ENCODE measurements at places on chromosomes 7 and 10. TPM values are rescaled to one million over a fixed set of nuclear protein-coding genes. Genes with fewer than 3 reads are reported as not detected.

CLDN4 gene
- total RNA-seq = not detected

DNA sequence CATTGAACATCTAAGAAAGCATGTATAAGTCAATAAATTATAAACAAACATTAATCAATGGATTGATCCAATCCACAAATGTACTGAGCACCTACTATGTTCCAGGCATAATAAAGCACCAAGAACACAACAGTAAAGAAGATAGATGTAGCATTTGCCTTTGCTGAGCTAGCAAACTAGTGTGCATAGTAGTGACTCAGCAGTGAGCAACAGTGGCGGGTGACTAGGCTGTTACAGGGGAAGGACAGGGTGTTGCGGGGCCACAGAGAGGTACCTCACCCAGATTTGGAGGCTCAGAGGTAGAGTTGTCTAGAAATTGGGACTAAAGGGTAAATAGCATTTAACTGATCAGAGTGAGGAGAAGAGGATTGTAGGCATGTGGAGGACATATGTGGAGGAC lies 83.6 kb downstream of the NXPH1 start:
- H3K4me3 ChIP-seq = no peak overlapping the region
- no peaks in the 10 kb centered on the region for H3K27me3 ChIP-seq

DNA sequence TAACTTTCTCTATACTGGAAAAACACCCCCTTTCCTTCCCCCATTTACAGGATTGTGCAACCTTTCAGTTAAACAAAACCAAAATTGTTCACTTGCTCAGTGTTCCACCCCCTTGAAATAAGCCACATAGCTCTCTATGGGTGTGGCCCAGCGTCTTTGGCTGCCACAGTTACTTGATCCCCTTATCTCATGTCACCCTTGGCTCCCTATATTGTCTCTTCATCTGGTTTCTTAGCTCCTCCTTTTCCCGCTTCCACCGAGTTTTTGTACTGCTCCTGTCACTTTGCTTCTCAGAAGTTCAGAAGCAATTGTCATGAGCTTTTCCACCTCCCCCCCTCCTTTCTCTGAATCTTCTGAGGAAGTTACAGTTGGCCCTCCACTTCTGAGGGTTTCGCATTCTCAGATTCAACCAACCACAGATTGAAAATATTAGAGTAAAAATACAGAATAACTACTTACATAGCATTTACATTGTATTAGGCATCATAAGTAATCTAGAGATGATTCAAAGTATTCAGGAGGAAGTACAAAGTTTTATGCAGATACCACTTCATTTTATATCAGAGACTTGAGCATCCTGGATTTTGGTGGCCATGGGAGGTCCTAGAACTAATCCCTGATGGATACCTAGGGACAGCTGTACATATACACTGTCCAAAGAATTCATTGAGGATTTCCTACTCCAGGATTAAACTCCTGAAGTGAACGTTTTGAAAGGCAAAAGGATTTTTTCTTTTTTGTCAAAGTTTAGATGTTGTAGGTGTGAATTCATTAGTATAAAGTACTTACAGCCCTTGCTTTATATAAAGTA lies 60.4 kb downstream of the ADD3 start:
- peaks cover 19% of the 10 kb centered on the region for H3K4me1 ChIP-seq
- peak; percentile 26 for DNase-seq
- H3K27me3 ChIP-seq = no peaks in the 10 kb centered on the region
- no peak overlapping the region for H3K4me3 ChIP-seq
- H3K27ac ChIP-seq = no peak overlapping the region

GRCh38 chr10:2834214-2834613 lies 233.1 kb upstream of the PFKP start:
- DNase-seq = no peak
- no peak overlapping the region for H3K4me3 ChIP-seq
- H3K4me1 ChIP-seq = no peaks in the 10 kb centered on the region

- H3K4me3 ChIP-seq = no peak overlapping the region
- no peaks in the 10 kb centered on the region for H3K36me3 ChIP-seq
- H3K4me1 ChIP-seq = peaks cover 16% of the 10 kb centered on the region
- DNase-seq = no peak
- H3K27ac ChIP-seq = no peak overlapping the region
- no peaks in the 10 kb centered on the region for H3K27me3 ChIP-seq
These were observed 83.4 kb downstream of the ZRANB1 start for GRCh38 chr10:125025341-125025740.

DENND2A gene
- 23.7 TPM for total RNA-seq

DNA sequence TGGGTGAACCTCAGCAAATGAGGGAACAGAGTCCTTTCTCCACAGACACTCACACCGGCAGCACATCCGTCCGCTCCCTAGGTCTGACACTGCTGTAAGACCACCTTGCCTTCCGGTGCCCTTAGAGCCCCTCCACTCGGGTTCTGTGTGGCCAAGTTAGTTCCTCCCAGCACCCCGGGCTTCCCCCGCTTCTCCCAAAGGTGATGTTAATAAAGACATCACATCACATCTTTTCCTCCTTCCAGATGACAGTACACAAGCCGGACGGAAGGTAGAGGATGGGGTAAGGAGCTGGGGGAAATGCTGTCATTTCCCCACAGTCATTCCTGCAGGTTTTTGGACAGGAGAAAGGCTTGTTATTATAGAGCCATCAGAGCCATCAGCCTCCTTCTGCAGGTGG lies 42.3 kb downstream of the OAT start:
- H3K4me3 ChIP-seq = no peak overlapping the region
- H3K36me3 ChIP-seq = no peaks in the 10 kb centered on the region
- H3K4me1 ChIP-seq = peaks cover 7% of the 10 kb centered on the region
- no peaks in the 10 kb centered on the region for H3K27me3 ChIP-seq

GRCh38 chr7:19557726-19558465 lies 150.9 kb downstream of the POLR1F start:
- no peaks in the 10 kb centered on the region for H3K27me3 ChIP-seq
- H3K4me1 ChIP-seq = no peaks in the 10 kb centered on the region
- H3K36me3 ChIP-seq = no peaks in the 10 kb centered on the region
- no peak overlapping the region for H3K27ac ChIP-seq

HABP2 gene
- total RNA-seq = not detected

ADARB2 gene
- total RNA-seq = 0.99 TPM

- no peak overlapping the region for H3K4me3 ChIP-seq
- peaks cover 98% of the 10 kb centered on the region for H3K27me3 ChIP-seq
- H3K36me3 ChIP-seq = no peaks in the 10 kb centered on the region
- H3K4me1 ChIP-seq = peaks cover 3% of the 10 kb centered on the region
- no peak overlapping the region for H3K27ac ChIP-seq
- DNase-seq = no peak
These were observed 3.1 kb downstream of the EN2 start for GRCh38 chr7:155460926-155461613.

DNA sequence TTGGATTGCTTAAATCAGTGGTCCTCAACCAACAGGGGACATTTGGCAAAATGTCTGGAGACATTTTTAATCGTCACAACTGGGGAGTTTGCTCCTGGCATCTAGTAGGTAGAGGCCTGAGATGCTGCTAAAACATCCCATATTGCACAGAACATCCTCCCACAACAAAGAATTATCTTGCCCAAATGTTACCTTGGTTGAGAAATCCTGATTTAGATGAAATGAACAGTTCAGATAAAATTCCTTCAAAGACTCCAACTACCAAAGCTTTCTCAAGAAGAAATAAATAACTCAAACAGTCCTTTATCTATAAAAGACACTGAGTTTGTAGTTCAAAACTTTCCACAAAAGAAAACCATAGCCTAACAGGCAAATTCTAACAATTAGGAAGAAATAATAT lies 160.9 kb downstream of the SNX13 start:
- no peaks in the 10 kb centered on the region for H3K27me3 ChIP-seq
- DNase-seq = no peak

CPA2 gene
- 0.65 TPM for total RNA-seq

DNA sequence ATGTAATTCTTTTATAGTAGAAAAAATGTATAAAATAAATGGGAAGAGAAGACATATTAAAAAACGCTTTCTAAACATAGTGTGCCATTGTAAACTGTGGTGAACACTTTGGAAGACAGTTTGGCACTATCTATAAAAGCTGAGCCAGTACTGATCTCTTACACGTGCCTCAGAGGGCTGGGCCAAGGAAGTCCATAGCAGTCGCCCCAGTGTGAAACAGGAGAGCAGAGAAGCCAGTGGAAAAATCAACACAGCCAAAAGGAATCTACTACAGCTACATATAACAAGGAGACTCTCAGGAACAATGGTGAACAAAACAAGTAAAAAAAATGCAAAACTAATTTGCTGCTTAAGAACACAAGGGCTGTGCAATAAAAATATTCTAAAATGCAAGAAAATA lies 20.6 kb downstream of the SEPHS1 start:
- H3K36me3 ChIP-seq = peaks cover 19% of the 10 kb centered on the region
- no peak overlapping the region for H3K27ac ChIP-seq
- no peaks in the 10 kb centered on the region for H3K27me3 ChIP-seq
- peaks cover 12% of the 10 kb centered on the region for H3K4me1 ChIP-seq

SPDYE5 gene
- not detected for total RNA-seq

DNA sequence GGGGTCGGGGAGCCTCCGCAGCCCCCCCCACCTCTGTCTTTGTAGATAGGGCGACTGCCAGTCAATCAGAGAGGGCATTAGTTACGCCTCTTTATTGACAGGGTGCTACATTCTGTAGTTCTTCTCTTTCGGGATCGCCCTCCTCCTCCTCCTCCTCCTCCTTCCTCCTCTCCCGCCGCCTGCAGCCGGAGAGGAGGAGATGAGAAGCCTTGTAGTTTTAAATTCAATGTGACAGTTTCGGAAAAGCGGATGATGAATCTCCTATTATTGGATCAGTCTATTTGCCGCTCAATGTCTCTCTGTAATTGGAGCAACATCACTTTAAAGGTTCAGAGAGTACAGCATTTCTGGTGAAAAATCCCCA lies 587 bp upstream of the UNCX start:
- peaks cover 100% of the 10 kb centered on the region for H3K27me3 ChIP-seq
- no peak overlapping the region for H3K4me3 ChIP-seq
- DNase-seq = no peak

DNA sequence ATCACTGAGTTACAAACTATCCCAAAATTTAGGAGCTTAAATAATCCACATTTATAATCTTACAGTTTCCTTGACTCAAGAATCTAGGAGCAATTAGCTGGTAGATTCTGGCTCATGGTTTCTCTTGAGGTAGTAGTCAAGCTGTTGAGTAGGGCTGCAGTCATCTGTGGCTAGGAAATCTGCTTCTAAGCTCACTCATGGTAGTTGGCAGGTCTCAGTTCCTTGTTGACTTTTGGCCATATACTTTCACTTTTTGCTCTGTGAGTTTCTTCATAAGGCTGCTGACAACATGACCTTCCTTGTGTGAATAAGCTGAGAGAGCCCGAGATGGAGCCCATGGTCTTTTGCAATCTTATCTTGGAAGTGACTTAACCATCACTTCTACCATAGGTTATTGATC lies 10.8 kb upstream of the ETV1 start:
- no peaks in the 10 kb centered on the region for H3K36me3 ChIP-seq
- H3K4me1 ChIP-seq = no peaks in the 10 kb centered on the region
- no peak for DNase-seq

GRCh38 chr7:155685070-155685790 lies 40.8 kb downstream of the RBM33 start:
- DNase-seq = no peak
- H3K4me1 ChIP-seq = peaks cover 11% of the 10 kb centered on the region
- no peaks in the 10 kb centered on the region for H3K27me3 ChIP-seq
- no peak overlapping the region for H3K27ac ChIP-seq

SEMA4G gene
- 2.3 TPM for total RNA-seq

PTPRE gene
- 0.93 TPM for total RNA-seq

DNA sequence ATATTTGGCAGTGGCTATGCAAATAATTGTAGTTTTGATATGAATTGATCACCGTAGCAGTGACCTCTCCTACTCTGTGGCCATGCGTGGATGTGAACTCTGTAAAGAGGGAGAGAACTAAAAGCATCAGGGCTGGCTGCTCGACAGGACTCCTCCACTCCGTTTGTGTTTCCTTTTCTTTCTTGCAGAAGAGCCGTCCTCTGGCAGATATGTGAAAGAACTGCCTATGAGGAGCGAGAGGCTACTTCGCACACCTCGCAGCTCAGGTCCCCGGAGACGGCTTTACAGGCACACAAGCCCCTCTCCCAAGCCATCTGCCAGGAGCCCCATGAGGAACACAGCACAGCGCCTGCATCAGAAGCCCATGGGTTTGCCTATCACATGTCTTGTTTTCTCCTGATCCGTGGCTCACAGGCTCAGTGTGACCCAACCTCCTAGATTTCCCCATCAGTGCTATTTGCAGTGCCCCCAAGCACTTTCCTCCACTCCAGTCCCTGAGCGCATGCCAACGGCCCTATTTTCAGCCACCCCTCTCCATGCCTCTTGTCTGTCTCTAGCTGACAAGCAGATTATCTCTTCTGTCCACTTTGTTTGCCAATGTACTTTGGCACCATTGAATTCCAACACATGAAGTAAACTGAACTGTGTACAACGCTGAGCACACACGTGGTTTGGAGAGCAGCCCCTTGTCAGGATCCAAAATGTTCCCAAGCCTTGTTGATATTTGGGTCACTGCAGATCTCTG lies 164.3 kb upstream of the AKR1E2 start:
- H3K27ac ChIP-seq = no peak overlapping the region
- no peak overlapping the region for H3K4me3 ChIP-seq
- no peaks in the 10 kb centered on the region for H3K27me3 ChIP-seq
- no peaks in the 10 kb centered on the region for H3K4me1 ChIP-seq
- no peak for DNase-seq
- H3K36me3 ChIP-seq = no peaks in the 10 kb centered on the region

DNA sequence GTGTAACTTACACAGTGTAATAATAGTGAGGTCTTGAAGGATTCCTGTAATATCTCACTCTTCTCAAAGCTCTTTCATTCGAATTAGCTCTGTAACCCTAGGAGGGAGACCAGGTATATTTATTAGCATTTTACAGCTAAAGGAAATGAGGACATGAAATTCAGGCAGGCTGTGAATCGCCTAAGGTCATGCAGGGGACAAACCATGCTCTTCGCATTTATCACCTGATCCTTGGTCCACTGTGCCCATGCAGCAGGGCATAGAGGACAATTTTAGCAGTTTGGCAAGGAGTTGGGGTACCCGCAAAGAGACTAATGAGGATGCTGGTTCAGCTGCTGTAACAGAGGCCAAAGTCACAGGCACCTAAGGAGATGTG lies 14.8 kb upstream of the LAMB1 start:
- DNase-seq = no peak
- H3K27me3 ChIP-seq = no peaks in the 10 kb centered on the region
- H3K27ac ChIP-seq = no peak overlapping the region
- H3K4me3 ChIP-seq = no peak overlapping the region
- H3K36me3 ChIP-seq = no peaks in the 10 kb centered on the region

DNA sequence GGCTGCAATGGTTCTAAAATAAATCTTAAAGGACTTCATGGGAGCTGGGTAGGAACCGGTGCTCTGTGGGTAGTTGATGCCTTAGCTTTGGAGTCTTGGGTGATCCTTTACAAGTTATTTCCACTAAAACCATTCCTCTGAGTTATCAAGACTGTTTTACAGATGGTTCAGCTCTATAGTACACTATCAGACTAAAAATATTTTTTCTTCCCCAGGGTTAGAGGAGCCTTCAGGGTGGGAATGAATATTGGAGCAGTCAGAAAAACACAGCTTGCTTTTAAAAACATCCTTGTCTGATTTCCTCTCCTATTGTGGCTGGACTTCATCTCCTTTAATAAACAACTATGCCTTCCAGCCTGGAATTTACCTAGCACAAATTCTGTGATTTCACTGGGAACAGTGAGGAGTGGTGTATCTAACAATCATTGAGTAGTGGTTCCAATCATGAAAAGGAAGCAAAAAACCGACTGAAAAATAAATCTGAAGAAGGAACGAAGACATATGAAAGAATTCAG lies 102.6 kb upstream of the AFAP1L2 start:
- no peak overlapping the region for H3K27ac ChIP-seq
- no peaks in the 10 kb centered on the region for H3K27me3 ChIP-seq
- H3K4me1 ChIP-seq = peaks cover 6% of the 10 kb centered on the region
- no peak overlapping the region for H3K4me3 ChIP-seq

KNDC1 gene
- total RNA-seq = 1.8 TPM

- peak overlapping the region; percentile 81 for H3K4me3 ChIP-seq
- no peaks in the 10 kb centered on the region for H3K36me3 ChIP-seq
- DNase-seq = peak; percentile 75
- H3K4me1 ChIP-seq = peaks cover 13% of the 10 kb centered on the region
- no peak overlapping the region for H3K27ac ChIP-seq
These were observed 731.1 kb downstream of the ZWINT start for GRCh38 chr10:55629793-55630490.

All from neural progenitor cell (in vitro differentiated cells).